ENCODE measurements at places on chromosomes 1 and 21.

DNA sequence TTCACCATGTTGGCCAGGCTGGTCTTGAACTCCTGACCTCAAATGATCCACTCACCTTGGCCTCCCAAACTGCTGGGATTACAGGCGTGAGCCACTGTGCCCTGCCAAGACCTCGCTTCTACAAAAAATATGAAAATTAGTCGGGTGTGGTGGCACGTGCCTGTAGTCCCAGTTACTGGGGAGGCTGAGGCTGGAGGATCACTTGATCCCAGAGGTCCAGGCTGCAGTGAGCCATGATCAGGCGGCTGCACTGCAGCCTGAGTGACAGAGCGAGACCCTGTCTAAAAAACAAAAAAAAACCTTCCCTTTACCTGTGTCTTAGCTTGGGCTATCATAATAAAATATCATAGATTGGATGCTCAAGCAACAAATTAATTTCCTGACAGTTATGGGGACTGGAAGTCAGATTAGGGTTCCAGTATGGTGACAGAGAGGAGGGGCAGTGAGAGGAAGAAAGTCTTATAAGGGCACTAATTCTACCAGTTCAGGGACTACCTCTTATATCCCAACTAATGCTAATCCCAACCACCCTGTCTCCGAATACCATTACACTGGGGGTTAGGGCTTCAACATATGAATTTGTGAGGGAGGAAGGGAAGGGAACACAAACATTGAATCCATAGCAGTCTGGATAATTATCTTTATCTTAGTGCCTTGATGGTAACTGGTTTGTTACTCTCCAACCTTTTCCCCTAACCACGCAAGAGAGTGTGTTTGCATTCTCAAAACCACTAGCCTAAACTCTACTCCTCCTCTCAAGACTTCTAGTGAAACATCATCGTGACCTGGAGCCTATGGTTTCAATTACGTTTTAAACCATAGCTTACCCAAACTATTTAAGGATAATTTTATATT lies 1.0 kb upstream of the NAXE start:
- no peak for DNase-seq

- DNase-seq = no peak
Measured at GRCh38 chr1:186722711-186723309, 42.6 kb upstream of the PTGS2 start.

GRCh38 chr1:187876775-187877174 lies 1048.0 kb downstream of the PLA2G4A start:
- no peak for DNase-seq

GRCh38 chr21:17498586-17498985 lies 14.3 kb upstream of the CXADR start:
- no peak for DNase-seq

DNA sequence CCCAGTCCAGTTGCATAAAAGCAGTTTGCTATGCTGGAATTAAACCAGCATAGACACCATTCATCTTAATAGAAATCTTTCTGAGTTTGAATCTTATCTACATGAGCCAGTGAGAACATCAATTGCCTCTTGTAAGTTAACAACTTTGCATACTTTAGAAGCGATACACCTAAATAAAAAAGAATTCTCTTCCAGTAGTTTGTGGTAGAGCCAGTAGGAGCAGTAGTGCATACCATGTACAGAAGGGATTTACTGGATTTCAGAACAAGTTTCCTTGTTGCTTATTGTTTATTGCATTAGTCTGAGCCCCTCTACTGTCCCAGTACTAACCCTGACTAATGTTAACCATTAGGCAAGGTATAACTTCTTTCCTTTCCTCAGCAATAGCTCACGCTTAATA lies 313.1 kb downstream of the TGFB2 start:
- no peak for DNase-seq

- no peak for DNase-seq
Measured at GRCh38 chr1:205250699-205251098, 23.0 kb downstream of the TMCC2 start.
